ENCODE measurements at places on chromosomes 7 and 10.

DNA sequence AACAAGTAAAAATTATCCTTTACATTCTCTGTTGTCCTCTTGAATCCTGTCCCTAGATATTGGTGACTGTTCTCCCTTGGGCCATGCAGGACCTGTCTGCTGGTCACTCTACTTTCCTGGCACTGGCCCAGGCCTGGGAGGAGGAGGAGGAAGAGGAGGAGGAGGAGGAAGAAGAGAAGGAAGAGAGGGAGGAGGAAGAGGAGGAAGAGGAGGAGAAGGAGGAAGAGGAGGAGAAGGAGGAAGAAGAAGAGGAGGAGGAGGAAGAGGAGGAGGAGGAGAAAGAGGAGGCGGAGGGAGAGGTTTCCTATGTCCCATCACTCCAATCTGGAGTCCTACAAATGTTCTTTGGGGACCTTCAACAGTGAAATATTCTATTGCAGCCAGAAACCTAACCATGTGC lies 97.3 kb upstream of the NAMPT start:
- no peak for DNase-seq

GRCh38 chr7:158816995-158817394 lies 12.3 kb downstream of the ESYT2 start:
- DNase-seq, result no peak

DNA sequence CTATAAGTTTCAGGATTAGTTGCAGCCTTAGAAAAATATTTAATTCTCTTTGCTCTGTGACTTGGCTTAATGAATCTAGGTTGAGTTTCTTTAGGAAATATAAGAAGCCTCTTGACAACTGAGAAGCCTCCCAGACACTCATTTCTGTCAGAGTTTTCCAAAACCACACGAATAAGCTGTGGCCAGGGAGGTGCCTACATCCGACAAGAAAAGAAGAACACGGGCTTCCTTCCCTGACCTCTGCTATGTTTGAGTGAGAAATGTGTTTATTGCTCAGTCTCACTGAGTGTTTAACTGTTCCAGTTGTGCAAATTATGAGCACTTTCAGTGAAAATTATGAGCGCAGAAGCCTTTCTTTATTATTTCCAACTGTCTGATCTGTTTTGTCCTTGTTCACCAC lies 105.0 kb downstream of the TRIL start:
- peak; percentile 8 for DNase-seq

DNA sequence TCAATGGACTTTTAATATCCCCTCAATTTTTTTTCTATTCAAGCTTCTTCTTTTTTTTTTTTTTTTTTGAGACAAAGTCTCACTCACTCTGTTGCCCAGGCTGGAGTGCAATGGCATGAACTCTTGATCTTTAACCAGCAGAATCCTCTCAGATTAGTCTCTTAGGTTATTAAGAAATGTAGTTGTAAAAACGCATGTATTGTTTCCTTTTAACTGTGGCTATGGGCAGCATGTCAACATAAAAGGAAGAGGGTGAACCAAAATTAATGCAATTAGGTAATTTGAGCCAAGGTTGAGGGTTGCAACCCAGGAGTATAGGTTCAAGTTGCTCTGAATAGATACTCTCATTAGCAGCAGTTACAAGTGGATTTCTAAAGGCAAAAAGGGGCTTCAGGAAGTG lies 4.3 kb upstream of the GSTO1 start:
- no peak for DNase-seq

DNA sequence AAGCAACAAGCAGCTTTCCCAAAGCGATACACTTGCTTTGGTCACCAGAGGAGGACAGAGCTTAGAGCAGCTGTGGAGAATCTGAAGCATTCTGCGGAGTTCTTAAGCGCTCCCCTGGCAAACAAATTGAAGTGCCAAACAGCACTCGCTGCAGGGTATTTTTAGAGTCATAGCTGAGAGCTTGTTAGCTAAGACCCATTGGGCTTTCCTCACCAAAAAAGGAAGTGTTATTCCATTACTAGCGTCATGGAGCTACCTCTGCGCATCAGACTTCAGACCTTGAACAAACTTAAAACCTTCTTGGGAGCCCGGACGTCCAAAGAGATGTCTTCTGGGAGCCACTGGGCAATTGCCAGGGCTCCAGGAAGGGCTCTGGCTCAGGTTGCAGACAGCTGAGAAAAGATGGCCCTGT lies 23.2 kb upstream of the BMPR1A start:
- no peak for DNase-seq

GRCh38 chr10:79948976-79949722 lies at the start of gene SFTPD:
TSS of gene SFTPD (minus strand) at chr10:79949105. CDS start at chr10:79946659, 2,446 bp downstream.
- DNase-seq, result no peak

DNA sequence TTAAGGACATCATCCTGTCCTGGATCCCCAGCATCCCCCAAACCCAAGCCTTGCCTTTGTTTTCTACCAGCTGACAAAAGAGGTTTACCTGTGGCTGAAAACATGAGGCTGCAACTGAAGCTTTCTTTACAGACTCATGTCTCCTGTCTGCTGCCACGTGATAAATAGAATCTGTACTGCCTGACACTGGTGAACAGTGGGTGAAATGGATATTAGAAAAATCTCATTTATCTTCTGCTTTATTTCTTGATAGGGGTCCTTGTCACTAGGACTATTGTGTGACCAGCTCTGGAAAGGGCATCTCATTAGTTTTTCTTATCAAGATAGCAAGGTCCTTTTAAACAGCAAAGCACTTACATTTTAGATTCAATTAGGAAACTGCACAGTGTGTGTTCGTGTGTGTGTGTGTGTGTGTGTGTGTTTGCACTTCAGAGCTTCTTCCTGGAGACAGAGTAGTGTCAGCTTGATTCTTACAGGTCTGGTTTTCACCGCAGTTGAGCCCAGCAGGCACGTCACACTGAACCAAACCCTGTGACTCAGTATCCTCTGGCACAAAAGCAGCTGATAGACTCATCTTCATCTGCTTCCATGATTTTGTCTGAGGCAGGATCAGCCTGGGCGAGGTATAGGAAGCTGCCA lies 373.5 kb upstream of the CELF2 start:
- peak; percentile 67 for DNase-seq

DNA sequence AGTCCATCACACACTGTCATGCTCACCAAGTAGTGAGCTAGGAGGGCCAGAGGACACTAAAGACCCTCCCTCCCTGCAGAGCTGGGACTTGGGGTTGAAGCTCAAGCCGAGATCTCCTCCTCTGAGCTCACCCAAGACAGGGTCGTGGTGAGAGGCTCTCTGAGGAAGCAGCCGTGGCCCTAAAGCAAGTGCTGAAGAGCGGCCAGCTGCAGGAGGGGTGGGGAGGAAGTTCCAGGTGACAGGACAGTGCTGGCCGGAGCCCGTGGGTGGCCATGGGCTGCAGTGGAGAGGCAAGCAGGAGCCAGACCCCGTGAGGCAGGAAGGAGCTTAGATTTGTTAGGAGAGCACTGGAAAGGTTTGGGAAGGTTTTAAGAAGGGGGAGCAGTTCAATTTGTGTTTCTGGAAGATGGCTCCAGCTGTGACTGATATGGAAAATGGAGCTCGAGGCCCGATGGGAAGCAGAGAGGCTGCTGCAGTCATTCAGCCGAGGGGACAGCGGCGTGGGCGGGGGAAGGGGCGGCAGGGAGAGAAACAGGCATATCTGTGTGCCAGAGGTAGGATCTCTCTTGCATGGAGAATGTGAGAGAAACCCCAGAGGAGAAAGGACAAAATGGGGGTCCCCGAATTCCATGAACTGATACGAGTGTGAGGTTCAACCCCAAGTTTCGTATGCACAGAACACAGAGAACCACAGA lies 26.9 kb upstream of the DNAAF5 start:
- DNase-seq, result no peak

- DNase-seq, result no peak
These were observed 329.1 kb downstream of the MAGI2 start for GRCh38 chr7:79124331-79124730.

DNA sequence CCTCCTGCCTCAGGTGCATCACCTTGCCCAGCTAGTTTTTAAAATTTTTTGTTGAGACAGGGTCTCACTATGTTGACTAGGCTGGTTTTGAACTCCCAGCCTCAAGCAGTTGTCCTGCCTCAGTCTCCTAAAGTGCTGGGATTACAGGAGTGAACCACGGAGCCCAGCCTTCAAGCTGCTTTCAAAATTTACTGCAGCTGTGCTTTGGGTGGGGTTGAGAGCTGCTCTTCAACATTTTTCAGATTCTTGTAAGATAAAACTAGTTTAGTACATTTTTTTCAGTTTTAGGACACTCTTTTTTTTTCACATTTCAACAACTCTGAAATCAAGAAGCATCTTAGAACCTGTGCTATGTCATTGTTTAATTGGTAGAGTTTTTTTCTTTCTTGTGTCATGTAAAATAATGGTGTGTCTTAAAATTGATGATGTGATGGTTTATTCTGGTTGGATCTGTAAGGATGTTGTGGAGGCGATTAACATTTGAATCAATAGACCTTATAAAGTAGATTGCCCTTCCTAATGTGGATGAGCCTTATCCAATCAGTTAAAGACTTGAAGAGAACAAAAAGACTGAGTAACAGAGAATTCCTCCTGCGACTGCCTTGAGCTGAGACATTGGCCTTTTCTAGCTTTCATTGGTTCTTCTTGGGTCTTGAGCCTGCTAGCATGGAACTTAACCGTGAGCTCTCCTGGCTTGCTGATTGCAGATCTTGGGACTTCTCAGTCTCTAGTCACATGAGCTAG lies 13.5 kb downstream of the PLEKHA8 start:
- peak; percentile 41 for DNase-seq

DNA sequence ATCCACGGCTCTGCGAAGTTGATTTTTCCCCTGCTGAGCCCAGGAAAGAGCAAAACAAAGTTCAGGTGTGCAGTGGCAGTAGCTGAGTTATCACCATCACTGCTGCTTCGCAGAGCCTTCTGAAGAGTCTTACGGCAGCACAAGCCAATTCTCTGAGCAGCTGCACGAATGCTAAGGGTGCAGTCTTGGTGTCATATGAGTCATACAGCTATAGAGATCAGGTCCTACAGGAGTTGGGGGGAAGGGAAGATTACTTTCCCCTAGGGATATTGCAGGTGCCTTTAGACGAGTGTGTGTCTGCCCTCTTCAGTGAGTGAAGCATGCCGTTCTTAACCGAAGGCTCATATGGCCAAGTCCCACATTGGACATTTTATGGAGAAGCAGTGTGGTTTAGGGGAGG lies 227.8 kb downstream of the CELF2 start:
- DNase-seq, result no peak

- no peak for DNase-seq
These were observed 51.8 kb upstream of the FAM3C start for GRCh38 chr7:121447911-121448300.

GRCh38 chr10:43037440-43037839 lies 39.4 kb upstream of the RET start:
- no peak for DNase-seq

DNA sequence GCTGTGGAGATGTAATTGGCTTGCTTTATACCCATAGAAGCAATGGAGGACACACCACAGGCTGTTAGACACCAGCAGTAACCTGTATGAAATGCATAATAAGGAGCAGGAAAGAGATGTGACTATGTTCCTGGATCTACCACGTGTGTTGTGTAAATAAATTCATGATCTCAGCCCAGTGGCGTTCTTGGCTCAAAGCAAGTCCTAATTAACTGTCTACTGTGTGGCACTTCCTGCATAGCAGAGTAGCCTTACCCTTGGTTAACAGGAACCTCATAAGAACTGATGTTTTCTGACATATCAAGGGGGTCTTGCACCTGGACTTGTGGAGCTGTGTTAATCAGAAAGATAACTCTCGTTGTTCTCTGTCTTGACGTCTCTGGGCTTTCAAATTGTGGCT lies 25.7 kb upstream of the FAM180A start:
- DNase-seq, result peak; percentile 71

DNA sequence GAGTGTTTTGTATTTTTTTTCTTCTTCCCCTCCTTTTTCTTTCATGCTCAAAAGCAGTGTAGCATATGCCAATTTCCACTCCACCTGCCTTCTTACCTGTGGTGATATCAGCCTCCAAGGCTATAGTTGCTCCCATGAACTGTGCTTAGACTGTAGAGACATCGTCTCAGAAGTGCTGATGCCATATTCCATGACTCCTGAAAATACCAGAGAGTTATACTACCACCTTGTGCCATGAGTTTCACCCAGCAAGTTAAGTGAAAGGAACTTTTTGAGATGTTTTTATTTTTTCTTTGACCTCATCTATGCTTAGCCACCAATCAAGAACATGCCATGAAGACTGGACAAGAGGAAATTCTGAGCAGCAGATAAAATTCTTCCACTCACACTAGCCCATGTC lies 142.8 kb upstream of the SEMA3E start:
- no peak for DNase-seq
